ENCODE measurements at places on chromosomes 6 and 20.

DNA sequence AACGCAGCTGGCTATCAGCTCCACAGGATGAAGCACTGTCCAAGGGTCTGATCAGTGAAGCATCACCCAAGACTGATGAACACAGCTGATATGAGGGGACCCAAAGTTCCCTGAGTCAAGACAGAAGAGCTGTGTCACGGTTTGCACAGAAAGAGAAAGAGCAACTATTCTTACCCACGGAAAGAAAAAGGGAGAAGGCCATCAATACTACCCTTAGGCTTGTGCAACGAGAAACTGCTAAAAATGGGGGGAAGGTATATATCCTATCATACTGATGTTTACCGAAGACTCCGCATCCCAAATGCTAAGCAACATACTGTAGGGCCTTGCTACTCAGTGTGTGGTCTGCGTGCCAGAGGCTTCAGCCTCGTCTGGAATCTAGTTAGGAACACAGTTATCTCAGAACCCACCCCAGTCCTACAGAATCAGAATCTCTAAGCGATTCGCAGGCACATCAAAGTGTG, 665 bp downstream of the FASTKD5 start:
- no peak for DNase-seq

DNA sequence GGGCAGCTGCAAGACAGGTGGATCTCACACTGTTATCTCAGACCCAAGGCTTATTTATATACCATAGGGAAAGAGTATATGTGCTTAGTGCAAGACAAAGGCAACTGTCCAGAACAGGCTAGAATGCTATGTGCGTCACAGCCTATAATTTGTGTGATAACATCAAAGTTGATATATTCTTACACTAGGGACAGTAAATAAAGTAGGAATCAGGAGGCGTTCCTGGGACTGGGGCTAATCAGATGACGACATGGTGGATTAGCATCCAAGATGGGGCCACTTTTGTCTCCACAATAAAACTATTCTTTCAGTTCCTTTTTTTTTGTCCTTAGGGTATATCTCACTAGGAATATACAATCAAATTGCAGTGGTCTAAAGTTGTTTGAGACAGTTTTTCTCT, 54.9 kb upstream of the IER3 start:
- DNase-seq = no peak

DNA sequence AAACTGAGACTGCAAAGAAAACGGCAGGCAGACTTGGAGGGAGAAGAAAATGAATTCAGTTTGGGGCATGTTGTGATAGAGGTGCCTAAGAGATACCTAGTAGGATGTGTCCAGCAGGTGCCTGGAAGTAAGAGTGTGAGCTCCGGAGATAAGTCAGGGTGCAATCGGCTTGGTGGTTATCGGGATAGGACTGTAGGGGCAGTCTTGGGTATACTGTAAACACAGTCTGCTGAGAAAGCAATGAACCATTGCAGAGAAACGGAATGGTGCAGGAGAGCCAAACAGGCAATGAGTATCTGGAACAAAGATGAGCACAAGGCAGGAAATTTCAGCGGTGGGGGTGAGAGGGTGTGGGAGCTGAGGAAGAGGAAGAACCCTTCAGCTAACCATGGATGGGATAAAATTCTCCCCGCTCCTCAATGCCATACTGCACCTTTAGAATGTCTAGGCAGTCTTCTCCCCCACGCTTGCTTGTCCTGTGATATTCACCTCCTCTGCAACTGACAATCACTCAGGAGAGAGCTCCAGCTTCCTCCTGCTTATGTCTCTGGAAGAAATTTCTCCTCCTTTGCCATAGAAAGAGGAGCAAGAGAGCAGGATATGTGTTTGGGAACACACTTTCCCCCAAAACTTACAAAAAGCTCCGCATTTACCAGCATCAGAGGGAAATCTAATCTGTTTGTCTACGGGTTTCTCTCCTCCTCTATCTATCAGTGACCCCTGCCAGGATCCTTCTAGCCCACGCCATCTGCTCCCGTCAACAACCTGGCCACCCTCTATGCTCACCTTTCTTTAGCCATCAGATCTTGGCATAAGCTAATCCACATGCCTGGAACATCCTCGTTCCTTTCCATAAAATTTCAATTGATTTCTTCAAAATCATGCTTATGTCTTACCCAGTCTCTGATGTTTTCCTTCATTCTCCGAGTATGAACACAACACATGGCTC, 381.7 kb upstream of the JARID2 start:
- DNase-seq = no peak

- DNase-seq = no peak
These were observed 79.1 kb downstream of the SLC22A23 start for GRCh38 chr6:3377536-3378397.

GRCh38 chr20:23107466-23107865, 21.3 kb upstream of the CD93 start:
- no peak for DNase-seq

GRCh38 chr6:37938909-37939308, 119.4 kb downstream of the ZFAND3 start:
- no peak for DNase-seq

- no peak for DNase-seq
These were observed 60.7 kb downstream of the SIM1 start for GRCh38 chr6:100404051-100404450.

GRCh38 chr6:4889701-4890100, 113.5 kb downstream of the CDYL start:
- no peak for DNase-seq

- no peak for DNase-seq
These were observed 21.1 kb downstream of the RAET1L start for GRCh38 chr6:150004101-150004782.

GRCh38 chr6:30397697-30398096, 52.7 kb downstream of the RPP21 start:
- no peak for DNase-seq

DNA sequence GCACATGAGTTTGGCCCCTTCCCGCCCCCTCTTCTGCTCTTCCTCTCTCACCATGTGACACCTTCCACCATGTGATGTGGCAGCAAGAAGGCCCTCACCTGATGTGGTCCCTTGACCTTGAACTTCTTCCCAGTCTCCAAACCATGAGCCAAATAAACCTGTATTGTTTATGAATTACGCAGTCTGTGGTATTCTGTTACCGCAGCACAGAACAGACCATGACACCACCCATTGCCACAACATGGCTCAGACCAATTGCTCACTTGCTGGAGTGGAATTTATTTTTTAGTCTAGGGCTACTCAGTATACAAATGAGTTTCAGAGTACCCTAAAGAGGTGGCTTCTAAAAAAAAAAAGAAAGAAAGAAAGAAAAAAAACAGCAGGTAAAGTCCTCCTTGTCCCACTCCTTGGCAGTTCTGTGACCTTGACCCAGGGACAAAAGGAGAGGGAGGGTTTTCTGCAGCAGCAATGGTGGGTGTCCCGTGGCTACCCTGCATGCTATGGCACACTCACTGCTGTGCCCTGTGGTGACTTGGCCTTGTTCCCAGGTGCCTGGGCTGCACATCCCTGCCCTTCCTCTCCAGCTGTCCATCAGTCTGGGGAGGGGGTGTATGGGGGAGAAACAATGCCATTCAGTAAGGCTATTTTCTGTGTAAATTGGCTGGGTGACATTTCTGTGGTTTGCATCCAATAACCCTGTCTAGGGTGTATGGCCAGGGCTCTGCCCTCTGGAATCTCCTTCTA, 5.4 kb upstream of the VSX1 start:
- no peak for DNase-seq

- no peak for DNase-seq
These were observed 307.2 kb upstream of the THEMIS start for GRCh38 chr6:128208078-128208477.

All from cerebellar nuclear complex (tissue), 1 donor.